ENCODE measurements at places on chromosomes 16 and 17.

DNA sequence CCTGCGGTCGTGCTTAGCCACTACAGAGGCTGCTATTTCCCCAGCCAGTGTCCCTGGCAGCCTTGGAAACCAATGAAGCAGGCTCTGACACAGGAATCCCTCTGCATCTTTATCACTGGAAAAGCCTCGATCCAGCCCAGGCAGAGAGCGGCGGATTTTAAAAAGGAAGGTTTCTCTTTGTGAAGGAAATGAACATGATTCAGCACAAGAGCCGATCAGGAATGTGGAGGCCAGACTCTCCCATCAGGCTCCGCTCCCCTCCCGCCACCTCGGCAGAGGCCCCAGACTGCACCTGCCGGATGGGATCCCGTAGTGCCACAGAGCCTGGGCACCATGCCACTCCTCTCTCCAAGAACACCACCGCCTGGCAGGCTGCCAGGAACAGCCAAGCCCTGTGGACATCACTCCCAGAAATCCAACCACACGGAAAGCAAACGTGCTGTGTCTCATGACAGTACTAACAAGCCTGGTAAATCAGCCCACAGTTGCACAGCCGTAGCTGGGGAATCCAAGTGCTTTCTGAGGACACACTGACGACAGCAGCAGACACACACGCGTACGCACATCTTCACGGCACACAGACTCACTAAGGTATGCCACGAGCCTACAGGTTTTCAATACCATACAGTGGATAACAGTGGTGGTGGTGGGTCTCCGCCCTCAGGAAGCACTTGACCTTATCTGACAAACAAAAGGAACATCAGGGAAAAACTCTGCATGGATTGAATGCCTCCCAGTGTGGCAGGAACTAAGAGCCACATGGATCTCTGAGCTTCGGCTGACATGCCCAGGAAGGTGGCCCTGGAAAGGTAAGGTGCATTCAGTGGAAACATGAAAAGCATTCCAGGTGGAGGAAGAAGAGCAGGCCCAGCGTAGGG, 5.4 kb downstream of the LRRC75A start:
- no peak for DNase-seq

DNA sequence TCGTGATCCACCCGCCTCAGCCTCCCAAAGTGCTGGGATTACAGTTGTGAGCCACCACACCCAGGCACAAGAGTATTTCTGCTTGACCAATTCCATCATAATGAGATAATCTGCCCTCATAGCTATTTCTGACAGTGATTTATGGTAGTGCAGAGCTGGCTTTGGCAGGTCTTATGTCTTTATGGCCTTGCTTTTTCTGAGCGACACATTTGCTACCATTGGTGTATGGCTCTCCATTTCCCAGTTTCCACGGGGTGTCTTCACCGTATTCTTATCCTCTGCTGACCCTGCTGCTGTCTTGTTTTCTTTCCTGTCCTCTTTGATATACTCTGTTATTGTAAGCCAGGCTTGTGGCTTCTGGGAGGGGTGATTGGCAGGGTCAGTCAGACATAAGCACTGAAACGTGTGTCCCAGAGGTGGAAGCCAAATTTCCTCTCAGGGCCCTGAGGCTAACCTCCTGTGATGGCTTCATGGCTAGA, 161.1 kb upstream of the TBX2 start:
- no peak for DNase-seq

- DNase-seq = no peak
Observed at GRCh38 chr17:54117452-54117851, 294.7 kb downstream of the KIF2B start.

DNA sequence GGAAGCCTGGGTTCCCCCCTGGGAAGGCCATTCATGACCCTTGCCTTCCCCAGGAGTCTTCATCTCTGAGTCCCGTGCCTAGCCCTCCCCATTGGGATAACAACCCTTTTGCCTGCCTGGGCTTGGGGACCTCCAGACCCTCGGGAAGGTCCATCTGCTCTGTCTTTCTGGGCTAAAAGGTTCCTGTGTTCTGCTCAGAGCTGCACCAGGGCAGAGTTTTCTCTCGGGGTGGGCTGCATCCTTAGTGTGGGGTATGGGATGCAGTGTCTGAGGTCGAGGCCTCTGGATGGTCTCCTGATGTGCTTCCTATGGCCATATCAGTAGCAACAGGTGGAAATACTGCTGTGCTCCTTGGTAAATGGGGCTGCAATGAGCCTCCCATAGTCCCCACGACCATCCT, 22.9 kb upstream of the PLLP start:
- DNase-seq = no peak

DNA sequence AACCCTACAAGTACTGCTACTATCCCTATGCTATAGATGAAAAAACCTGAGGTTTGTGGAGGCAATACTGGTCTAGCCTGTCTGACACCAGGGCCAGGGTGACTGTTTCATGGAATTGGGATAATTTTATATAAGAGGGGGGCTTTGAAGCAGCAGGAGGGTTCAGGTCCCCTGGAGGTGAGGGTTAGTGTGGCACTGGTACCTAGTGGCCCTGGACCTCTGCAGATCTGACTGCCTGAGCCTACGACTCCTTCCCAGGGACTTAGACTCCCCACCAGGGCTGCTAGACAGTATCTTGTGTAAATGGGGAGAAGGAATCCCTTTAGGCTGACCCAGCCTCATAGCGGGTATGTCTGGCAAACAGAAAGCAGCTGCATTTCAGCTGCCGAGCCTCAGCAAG, 6.8 kb downstream of the ADAP2 start:
- DNase-seq = no peak

DNA sequence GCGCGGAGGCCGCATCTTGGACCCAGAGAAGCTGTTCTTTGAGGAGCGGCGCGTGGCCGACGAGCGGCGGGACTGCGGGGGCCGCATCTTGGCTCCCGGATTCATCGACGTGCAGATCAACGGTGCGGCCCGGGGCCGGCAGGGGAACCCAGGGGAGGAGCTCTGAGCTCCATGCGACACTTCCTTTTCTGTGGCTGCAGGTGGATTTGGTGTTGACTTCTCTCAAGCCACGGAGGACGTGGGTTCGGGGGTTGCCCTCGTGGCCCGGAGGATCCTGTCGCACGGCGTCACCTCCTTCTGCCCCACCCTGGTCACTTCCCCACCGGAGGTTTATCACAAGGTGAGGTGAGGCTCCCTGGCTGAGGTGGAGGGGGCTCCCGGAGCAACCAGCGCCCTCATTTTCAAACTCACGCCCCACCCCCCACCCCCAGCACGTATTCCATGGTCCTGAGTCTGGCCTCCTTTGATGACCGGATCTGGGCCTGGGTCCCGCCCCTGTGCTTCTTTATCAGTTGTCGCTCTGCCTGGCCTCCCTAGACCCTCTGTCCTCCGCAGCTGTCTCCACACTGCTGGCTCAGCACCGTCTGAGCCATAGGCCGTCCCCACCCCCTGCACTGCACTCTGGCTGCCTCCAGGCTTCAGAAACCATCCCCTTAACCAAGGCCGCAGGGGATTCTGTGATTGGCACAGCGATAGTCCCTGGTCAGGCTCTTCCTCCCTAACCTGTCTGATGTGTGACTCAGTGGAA, 787 bp downstream of the AMDHD2 start:
- DNase-seq = no peak

DNA sequence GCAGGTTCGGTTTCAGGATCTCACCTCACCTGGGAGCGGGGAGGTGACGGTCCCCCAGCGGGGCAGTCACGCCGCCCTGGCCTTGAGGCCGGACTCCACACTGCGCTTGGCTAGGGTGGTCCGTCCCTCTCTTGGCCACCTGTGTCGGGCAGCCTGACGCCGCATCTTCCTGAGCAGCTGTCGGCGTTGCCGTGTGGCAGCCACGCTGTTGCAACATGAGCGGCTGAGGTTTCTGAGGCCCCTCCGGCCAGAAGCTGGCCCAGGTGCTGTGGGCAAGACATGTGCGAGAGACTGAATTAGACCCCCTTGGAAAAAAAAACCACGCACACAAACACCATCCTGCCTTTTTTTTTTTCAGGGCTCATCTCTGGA, 49.2 kb downstream of the IRF8 start:
- no peak for DNase-seq

- DNase-seq = no peak
Observed at GRCh38 chr16:75282466-75283281, 31.2 kb upstream of the BCAR1 start.

- no peak for DNase-seq
Observed at GRCh38 chr17:17424552-17424951, 52.2 kb upstream of the MED9 start.

- DNase-seq = no peak
Observed at GRCh38 chr16:72425571-72426341, 253.8 kb upstream of the PMFBP1 start.

GRCh38 chr17:7955414-7956227, 23.6 kb downstream of the CNTROB start:
- no peak for DNase-seq

- DNase-seq = no peak
Observed at GRCh38 chr17:13619462-13619861, 17.7 kb upstream of the HS3ST3A1 start.

- no peak for DNase-seq
Observed at GRCh38 chr16:23131036-23131435, 18.2 kb downstream of the USP31 start.

DNA sequence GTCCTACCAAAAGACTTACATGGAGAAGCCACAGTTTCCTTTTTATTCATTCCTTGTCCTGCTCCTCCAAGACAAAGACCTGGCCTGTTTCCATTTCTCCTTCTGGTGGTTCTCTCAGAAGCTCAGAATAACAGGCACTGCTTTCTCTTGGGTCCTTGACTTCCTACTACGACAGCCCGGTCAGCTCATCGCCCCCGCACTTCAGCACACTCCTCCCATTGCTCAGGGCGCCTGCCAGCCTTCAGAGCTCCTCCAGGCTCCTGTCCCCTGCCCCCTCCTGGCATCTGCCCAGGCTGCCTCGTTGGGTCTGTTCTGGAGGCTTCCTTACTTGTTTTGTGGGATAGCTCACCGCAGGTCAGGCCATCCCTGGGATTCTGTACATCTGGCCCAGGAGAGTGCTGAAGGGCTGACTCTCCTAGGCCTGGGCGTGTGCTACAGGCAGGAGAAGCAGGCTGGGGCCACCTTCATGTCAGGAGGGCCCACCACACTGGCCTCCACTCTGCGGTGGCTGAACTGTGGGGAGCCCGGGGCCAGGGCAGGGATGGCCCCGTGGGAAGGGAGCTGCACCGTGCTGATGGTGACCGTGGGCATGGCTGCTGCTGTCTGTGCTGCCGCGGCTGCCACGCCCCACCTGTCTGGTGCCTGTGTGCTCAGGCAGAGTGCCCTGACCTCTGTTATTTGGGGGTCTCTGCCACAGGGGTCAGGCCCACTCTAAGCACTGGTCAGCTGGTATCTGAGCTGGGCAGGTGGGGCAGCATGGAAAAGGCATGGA, 17.7 kb downstream of the TCF25 start:
- no peak for DNase-seq

DNA sequence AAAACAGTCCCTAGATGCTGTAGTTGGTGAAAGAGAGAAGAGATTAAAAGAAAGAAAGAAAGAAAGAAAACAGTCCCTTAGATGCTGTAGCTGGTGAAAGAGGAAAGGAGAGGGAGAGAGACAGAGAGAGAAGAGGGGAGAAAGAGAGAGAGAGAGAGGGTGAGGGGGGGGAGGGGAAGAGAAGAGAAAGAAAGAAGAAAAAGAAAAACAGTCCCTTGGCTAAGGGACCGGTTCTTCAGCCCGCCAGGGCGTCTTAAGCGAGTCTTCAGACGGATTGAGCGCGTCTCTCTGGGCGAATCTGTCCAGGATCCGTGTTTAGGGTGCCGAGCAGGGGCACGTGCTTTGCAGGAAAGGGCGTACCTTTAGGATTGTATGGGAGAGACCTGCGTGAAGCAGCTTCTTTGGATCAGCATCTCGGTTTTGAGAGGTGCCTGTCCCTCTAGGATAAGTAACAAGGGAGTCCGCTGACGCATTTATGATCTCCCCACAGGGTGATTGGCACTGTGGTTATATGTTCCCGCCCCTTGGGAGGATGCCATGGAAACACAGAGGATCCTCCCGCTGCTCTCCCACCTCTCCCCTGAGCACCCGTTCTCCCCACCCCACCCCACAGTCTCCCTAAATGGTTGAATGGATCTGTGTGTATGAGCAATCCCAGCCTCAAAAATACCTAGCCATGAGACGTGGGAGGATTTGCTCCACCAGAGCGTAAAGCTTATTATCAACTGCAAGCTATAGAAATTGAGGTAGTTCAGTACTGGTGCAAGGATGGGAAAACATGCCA, 16.7 kb downstream of the GNGT2 start:
- no peak for DNase-seq

DNA sequence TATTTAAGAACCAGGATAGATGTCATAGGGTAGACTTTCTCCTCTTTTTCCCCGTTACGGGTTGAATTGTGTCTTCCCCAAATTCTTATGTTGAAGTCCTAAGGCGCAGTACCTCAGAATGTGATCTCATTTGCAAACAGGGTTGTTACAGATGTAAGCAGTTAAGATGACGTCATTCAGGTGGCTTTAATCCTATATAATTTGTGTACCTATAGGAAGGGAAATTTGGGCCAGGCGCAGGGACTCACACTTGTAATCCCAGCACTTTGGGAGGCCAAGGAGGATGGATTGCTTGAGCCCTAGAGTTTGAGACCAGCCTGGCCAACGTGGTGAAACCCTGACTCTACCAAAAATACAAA, 99.5 kb upstream of the DHX40 start:
- DNase-seq = no peak

DNA sequence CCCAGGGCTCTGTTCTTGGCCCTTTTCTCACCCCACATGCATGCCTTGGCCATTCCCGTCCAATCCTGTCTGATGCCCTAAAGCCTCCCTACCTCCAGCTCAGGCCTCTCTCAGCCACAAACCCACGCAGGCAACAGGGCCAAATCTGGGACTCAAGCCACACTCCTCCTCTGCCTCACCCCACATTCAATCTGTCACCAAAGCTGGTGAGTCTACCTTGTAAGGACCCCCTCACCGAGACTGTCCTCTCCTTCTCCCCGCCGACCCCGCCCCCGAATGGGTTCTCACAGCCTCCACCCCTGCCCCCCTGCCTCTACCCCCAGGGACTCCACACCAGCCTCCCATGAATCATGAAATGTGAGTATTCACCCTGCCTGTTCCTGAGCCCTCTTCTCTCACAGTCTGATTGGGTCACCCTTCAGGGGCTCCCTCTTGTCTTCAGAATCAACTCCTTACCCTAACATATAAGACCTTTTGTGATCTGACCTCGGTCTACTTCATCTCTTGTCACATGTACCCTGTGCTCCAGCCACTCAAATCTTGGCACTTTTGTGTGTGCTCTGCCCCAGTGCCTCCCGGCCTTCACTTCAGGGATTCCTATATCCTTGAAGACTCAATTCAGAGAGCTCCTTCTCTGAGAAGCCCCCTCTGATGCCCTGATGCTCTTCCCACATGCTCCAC, 10.7 kb downstream of the EPOP start:
- no peak for DNase-seq

- no peak for DNase-seq
Observed at GRCh38 chr16:28317040-28317880, 24.9 kb downstream of the SBK1 start.

GRCh38 chr17:1597861-1598342, 30.7 kb downstream of the SLC43A2 start:
- no peak for DNase-seq

- DNase-seq = no peak
Observed at GRCh38 chr17:65548269-65548969, 13.0 kb downstream of the AXIN2 start.

GRCh38 chr17:2178798-2179501, 124.0 kb downstream of the HIC1 start:
- no peak for DNase-seq

Measured in HS-5 (cell line).